ENCODE measurements at places on chromosomes 2 and 18.

GRCh38 chr2:44813165-44813564 lies 128.3 kb upstream of the SIX3 start:
- DNase-seq, result no peak

- no peak for DNase-seq
These were observed 102.0 kb upstream of the PIEZO2 start for GRCh38 chr18:11251229-11251890.

- DNase-seq, result no peak
These were observed 158.6 kb downstream of the HNMT start for GRCh38 chr2:138122891-138123290.

- DNase-seq, result no peak
These were observed 697 bp downstream of the ITGA4 start for GRCh38 chr2:181457741-181458425.

GRCh38 chr2:58834404-58834803 lies 593.3 kb upstream of the FANCL start:
- no peak for DNase-seq

DNA sequence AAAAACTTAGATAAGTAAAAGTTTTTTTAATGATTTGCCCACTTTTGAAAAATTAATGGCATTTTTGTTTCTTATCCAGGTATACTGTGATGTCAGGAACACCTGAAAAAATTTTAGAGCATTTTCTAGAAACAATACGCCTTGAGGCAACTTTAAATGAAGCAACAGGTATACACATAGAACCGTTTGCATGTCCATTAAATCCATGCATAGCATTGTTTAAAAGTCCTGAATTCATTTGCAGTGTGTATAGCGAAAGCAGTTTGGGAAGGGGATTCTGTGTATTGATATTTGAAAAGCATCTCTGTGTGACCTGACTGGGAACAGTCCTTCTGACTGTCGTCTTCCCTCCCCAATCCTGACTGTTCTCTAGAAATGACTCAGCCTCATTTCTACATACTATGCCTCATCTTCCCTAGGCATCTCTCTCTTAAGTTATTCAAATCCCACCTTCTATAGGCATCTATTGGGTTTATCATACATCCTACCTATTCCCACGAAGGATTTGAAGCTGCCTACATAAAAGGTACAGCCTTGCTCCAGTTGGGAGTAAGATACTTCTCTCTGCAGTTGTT lies 79.2 kb upstream of the MAP3K20 start:
- DNase-seq, result no peak

GRCh38 chr18:44887227-44887631 lies 206.5 kb downstream of the SETBP1 start:
- DNase-seq, result peak; percentile 11

DNA sequence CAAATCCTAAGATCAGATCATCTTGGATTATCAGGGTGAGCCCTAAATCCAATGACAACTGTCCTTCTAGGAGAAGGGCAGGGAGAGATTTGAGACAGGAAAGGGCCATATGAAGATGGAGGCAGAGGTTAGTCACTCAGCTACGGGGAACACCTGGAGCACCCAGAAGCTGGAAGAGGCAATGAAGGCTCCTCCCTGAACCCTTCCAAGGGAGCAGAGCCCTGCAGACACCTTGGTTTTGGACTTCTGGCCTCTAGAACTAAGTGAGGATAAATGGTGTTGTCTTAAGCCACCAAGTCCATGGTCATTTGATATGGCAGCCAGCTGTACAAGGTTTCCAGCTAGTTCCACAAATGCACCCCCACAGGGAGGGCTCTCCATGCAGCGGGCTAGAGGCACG lies 6.9 kb upstream of the PTPN2 start:
- DNase-seq, result no peak

DNA sequence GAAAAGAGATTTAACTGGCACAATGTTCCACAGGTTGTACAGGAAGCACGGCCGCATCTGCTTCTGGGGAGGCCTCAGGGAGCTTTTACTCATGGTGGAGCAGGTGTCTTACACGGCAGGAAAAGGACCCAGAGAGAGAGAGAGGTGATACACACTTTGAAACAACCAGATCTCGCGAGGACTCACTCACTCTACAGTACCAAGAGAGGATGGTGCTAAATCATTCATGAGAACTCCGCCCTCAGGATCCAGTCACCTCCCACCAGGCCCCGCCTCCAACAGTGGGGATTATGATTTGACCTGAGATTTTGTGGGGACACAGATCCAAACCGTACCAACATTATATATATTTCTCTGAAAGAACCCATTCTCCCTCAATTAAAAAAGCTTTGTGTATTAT lies 79.7 kb upstream of the DOCK10 start:
- DNase-seq, result no peak

- DNase-seq, result no peak
These were observed 3.5 kb downstream of the EFHD1 start for GRCh38 chr2:232636788-232637420.

DNA sequence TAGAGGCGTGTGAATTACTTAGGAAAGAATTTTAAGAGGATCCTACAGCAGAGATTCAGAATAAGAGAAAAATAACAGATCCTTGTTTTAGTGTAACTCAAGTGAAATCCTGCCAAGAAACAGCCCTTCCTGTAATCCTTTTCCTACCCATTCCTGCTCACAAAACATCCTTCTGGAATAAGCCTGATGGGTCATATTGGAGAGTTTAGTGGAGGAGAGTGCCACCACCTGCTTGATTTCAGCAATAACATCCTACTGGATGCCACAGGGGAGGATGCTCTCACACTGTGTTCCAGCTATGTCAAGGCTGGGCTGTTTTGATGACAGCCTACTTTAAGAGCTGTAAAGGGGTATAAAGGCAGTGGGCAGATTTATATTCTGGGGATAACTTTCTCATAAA lies 54.8 kb upstream of the CCDC178 start:
- no peak for DNase-seq

- no peak for DNase-seq
These were observed 106.7 kb upstream of the PGAP1 start for GRCh38 chr2:197033222-197033621.

DNA sequence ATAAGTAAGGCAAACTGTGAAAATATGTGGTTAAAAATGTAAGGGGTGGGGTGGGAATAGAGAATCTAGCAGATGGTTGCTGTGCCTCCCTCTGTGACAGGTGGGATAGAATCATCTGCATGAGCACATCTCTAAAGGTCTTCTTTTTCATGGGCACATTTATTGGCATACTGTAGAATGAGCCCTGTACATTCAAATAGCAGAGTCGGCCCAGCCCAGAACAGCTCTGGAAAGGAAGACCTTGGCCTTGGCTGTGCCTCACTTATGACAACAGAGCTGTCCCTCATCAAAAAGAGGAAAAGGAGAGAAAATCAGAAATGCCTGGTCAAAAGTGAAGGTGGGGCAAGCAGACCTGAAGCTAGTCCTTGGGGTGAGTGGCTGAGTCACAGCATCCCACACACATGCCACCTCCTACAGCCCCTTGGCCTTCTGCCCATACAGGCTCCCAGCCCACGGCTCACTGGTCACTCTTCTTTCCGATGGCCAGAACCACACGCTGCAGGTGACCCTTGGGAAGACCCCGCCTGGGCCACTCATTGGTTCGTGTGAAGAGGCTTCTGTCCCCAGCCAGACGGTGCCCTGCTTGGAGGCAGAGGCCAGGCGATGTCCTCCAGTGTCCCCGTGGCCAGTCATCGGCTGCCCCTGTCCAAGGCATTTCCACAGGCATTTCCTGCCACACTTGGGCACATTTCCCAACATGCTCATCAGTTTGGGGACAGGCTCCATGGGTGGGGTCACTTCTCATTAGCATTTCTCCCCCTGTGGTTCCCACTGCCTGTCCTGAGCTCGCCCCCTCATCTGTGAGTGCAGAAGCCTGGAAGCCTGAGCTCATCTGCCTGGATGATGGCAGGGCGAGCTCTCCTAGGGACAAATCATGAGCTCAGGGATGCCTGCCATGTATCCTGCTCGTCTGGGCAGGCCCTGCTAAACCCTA lies 113.6 kb downstream of the MCFD2 start:
- DNase-seq, result no peak

DNA sequence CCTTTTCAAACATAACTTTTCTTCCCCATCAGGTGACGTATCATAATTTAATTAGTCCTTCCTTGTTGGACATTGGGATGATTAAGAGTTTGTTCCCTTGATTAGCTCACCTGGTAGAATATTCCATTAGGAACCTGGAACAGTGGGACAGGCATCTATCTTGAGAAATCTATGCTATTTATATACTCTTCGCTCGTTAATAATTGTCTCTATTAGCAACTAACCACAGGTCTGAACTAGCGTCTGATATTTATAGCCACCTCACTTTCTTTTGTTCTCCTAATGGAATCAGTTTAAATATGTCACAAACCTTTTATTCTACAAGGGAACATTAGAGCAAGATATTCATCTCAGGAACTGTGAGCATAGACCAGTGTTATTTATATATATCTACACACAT lies 79.8 kb downstream of the MAPK4 start:
- DNase-seq, result no peak

- DNase-seq, result no peak
These were observed 98.3 kb upstream of the EPC2 start for GRCh38 chr2:148546270-148546669.

DNA sequence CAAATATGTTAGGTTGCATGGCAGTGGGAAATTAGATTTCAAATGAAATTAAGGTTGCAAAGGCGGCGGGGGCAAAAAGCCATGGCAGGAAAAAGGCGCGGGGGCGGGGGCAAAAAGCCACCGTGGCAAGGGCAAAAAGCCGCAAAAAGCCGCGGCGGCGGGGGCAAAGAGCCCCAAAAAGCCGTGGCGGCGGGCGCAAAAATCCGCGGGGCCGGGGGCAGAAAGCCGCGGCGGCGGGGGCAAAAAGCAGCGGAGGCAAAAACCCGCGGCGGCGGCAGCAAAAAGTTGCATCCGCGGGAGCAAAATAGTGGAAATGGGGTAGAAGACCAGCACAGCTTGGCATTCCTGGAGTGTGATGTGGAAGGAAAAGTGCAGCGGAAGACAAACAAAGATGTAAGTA lies 417.1 kb downstream of the ANKRD30B start:
- no peak for DNase-seq

DNA sequence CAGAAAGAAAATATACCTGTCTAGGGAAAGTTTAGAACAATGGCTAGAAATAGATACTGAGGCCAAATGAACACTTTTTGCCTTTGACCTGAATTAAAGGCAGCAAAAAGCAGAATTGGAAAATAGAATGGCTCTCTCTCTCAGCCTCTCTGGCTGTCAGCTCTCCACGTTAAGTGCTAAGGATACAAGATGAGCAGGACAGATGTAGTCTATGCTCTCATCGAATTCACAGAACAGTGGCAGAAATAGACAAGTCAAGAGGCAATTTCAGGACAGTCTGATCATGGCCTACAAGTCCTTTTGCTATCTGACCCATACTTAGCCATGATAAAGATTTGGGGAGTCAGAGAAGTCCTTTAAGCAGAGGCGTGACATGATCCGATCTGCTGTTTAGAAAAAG lies 120.2 kb upstream of the CREB1 start:
- DNase-seq, result no peak

DNA sequence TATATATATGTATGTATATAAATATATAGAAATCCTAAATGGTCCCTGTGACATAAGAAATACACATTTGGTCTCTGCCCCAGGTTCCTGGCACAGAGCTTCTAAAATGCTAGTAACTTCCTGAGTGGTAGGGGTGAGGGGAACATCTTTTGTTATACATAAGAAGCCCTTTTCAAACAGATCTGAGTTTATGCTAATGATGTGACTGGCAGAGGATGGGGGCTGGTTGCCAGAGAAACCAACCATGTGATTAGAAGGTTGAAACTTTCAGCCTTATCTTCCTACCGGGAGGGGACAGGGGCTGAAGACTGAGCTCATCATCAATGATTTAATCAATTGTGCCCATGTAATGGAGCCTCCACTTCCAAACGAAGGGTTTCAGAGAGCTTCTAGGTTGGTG lies 16.3 kb downstream of the MFSD2B start:
- no peak for DNase-seq

- DNase-seq, result no peak
These were observed 232.1 kb upstream of the STK17B start for GRCh38 chr2:196403471-196403870.

GRCh38 chr2:212975333-212975732 lies 176.1 kb downstream of the IKZF2 start:
- no peak for DNase-seq

DNA sequence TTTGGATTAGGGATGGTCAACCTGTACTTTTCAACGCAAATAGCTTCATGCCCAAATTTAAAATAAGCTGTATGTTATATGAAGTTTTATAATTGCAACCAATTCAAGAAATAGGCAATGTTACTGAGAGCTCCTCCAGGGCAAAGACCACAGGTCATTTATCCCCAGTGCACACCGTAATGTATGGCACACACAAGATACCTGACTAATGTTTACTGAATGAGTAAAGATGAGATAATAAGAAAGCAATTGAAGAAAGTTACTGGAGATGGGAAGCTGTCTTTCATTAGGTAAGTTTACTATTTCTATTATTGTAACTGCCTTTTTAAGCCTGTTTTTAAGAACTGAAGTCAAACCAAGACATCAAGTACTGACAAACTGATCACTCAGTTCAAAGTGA lies 184.5 kb upstream of the VRK2 start:
- DNase-seq, result no peak

GRCh38 chr2:180707884-180708205 lies 272.6 kb upstream of the UBE2E3 start:
- DNase-seq, result no peak
